Hematopoietic multipotent progenitor cell treated with erythropoietin and hydrocortisone succinate and interleukin-3 and kit ligand, for 15 days (in vitro differentiated cells): ENCODE measurements at places on chromosomes 7 and 10.

DNA sequence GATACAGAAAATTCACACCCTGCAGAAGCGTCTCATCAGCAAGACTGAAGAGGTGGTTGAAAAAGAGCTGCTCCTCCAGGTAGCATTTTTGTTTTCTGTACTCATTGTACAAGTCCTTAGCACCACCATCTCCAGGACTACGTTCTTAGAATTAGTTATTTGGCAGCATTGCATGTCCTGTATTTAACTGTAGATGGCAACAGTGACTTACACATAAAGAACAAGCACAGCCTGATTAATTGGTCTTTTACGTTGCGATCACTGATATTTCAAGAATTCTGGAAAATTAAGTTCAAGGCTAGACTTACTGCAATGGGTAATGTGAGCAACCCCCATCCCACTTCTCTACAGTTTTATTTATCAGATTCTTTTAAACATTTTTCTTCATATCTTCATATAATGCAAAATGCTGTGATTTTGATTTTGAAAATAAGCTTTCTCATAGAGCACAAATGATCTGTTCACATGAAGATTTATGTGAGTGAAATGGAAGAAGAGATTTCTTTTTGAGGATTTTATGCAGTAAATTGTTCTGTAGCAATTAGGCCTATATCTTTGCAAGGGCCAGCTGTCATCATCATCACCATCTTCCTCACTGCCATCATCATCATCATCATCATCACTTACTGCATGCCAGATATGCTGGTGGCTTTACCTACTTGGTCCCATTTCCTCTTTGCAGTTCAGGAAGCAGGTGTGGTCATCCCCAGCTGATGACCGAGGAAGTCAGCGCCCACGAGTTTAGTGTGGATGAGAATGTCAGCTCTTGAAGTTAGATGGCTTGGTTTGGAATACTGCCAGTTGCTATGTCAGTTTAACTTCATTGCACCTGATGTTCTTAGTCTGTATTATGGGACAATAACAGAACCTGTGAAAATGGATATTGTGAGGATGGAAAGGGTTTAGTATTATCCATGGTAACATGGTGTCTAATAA is 53.4 kb downstream of the CFAP58 start:
- DNase-seq, result no peak

DNA sequence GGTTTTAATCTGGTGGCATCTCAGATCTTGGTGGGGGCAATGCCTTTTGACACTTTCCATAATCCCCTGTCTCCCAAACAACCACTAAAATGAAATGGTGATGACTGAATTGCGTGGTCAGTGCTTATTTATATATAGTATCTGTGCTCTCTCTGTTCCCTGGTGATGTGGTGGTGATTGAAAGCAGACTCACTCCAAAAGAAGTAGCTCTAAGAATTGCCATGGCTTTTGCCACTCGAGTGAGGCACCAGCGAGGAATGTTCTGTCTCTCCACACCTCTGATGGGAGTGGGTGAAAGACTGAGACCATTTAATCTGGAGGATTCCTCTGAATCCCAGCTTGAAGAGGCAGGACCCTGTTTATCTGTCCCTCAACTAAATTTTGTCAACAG is 2.8 kb downstream of the DUSP5 start:
- no peak for DNase-seq

DNA sequence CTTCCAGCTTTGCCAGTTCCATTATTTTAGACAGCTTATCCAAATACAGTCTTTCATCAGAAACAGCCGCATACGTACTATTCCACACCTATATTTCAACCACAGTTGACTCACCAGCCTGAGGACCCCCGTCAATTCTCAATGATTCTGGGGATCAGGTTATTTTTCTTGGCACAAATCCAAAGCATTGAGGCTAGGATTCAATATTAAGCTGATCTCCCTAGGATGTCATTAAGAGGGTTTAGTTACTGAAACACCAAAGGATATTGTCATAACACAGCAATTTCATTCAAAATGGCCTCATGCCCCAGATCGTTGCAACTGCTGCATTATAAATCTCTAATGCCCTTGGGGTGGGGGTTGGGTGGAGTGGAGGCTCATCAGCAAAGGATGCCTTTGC is 214.6 kb downstream of the PTEN start:
- DNase-seq, result no peak

DNA sequence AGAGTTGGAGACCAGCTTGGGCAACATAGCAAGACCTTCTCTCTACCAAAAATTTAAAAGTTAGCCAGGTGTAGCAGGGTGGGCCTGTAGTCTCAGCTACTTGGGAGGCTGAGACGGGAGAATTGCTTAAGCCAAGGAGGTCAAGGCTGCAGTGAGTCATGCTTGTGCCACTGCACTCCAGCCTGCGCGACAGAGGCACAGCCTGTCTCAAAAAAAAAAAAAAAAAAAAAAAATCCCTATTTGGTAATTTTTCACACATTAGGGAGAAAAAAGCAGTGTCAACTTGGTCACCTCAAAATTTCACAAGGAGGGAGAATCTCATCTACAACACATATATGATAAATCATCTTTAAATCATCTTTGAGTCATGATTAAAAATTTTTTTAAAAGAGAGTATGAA is 6.4 kb upstream of the ZNF398 start:
- DNase-seq, result no peak

DNA sequence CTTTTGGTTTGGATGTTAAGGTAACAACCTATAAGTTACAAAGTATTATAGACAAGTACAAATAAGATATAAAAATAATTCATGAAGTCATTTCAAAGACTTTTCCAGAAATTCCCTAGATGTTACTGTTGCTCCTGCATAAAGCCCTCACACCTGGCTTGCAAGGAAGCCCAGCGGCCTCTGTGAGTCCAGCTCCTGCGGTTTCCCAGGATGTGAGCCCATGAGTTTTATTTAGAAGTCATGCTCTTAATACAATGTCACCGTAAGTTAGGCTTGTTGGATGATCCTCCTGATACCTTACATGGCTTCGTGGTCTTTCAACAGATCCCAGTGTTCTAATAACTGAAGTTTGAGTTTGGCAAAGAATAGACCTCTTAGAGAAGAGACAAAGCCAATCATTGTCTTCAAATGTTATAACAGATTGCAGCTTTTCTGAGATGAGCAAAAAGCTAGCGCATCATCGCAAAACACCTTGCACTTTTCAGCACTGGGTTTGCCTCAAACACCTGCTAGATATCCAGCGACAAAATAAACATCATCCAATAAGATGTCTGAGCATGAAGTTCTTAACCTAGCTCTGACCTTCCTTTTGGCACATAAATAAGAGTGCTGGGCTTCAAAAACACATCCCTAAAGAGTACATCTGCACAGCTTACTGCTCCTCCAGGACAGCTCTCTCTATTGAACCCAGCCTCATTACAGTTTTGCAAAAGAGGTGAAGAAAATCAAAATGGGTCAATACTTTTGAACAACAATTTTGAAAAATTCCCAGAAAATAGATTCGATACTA is 3.6 kb downstream of the FAM171A1 start:
- DNase-seq, result no peak

- no peak for DNase-seq
These were observed 278.2 kb downstream of the SNX13 start for GRCh38 chr7:17661982-17662585.

DNA sequence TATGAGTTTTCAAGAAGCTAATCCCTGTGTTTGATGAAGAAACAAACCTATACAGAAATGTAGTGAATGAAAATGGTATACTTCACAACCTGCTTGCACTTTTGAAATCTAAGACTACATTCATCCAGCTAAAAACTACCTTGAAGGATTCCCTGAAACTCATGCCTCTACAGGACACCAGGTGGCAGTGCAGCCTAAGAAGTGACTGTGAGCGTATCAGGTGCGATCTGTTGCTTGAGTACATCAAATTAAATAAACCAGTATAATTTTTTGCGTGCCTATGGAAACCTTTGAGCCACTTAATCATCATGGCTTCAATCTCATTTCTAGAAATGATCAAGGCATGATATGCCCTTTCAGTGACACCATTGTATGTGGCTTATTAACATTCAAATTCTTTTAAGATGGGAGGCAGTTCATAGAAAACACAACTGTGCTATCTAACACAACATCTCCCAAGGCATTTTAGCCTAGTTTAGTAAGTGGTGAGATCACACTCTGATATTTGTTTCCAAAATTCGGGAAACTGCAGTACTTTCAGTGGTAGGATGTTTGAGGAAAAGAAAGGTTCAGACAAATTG is 57.4 kb downstream of the PPP1R17 start:
- DNase-seq, result peak; percentile 18

DNA sequence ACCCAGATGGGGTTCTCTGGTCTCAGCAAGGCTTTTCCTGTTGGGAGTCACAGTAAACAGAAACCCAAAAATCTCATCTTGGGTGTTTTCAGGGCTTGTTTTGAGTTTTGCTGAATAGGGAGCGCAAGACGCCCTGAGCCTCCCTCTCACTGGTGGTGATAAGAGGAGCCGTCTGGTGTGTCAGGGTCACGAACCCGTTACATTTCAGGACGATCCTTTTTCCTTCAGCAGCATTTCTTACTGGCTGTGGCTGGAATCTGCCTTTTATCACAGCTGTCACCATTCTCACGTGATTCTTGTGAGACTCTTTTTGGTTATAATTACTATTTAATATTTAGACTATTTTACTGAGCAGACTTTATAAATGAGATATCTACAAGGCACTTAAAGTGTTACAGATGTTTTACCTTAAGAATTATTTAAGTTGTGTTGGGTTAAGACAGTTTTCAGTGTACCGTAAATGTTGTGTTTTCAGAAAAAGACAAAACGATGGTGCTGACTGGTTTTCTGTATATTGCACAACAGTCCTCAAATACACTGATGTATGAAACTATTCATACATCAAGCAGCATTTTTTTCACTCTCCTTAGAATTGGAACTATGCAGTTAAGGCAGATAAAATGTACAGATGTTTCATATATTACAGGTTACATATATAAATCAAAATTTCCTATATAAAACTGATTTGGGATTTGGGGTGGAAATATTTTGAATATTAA is 2.2 kb upstream of the GET4 start:
- DNase-seq, result peak; percentile 55

DNA sequence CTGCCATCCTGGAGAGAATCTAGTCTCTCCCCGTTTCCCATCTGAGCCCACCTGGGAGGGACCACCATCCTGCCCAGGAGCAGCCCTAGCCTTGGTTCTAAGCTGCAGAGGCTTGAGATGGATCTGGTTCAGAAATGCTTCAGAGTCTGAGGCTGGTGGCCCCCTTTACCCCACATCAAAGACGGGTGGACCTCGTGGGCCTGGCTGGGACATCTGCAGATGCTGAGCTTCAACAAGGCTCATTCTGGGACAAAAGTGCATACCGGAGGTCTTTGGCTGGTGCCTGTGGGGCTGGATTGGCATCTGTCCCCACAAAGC is 4.9 kb upstream of the IRF5 start:
- no peak for DNase-seq

DNA sequence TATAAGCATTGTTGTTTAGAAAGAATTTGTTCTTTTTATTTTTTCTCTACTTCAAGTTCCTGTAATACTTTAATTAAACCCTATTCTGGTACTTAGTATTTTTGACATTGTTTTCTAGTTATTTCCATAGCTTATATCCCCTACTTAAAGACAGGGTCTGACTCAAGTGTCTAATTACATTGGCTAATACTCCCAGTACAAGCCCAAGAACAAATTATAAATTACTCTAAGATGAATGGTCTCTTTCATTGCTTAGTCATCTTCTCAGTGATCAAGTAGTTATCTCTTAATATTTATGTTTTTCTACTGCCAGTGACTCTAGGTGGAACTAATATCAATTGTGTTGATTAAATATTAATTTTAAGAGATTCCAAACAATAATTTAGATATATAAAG is 21.6 kb downstream of the AHR start:
- DNase-seq, result no peak

GRCh38 chr7:50394315-50394714 is 55.8 kb downstream of the FIGNL1 start:
- peak; percentile 21 for DNase-seq

- DNase-seq, result no peak
These were observed 280.5 kb downstream of the SFMBT2 start for GRCh38 chr10:7130191-7130911.

DNA sequence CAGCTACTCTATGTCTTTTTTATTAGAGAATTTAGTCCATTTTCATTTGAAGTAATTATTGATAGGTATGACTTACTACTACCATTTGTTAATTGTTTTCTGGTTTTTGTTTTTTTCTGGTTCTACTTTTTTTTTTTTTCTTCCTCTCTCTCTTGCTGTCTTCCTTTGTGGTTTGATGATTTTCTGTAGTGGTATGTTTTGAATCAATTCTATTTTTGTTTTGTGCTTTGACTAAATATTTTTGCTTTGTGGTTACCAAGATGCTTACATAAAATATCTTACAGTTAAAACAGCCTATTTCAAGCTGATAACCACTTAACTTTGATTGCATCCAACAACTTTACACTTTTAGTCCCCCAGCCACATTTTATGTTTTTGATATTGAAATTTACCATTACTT is 3.3 kb upstream of the OR2F2 start:
- DNase-seq, result no peak

DNA sequence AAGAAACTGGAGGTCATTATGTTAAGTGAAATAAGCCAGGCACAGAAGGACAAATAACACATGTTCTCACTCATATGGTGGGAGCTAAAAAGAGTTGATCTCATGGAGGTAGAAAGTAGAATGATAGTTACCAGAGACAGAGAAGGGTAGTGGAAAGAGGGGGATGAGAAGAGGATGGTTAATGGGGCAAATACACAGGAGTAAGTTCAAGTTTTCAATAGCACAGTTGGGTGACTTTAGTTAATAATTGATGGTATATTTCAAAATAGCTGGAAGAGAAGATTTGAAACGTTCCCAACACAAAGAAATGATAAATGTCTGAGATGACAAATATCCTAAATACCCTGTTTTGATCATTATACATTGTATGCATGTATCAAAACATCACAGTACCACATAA is 261.8 kb downstream of the THSD7A start:
- DNase-seq, result no peak

- no peak for DNase-seq
These were observed 39.8 kb upstream of the ZNF37A start for GRCh38 chr10:38054361-38054797.

GRCh38 chr10:100372415-100373297 is 25.6 kb downstream of the SCD start:
- DNase-seq, result no peak

GRCh38 chr7:156124356-156124755 is 312.1 kb upstream of the SHH start:
- no peak for DNase-seq

- DNase-seq, result peak; percentile 27
These were observed 42.3 kb upstream of the FOXI2 start for GRCh38 chr10:127694580-127695193.
